ENCODE measurements at places on chromosomes 4 and X. TPM values are rescaled to one million over a fixed set of nuclear protein-coding genes. Genes with fewer than 3 reads are reported as not detected.
A peak's percentile ranks its signal among the peaks of the same experiment; 100 is the strongest.

- DNase-seq: no peak
These were observed 38.2 kb upstream of the PNPLA4 start for GRCh38 chrX:7965436-7965835.

GRCh38 chr4:98688411-98689290 lies 30.2 kb upstream of the TSPAN5 start:
- no peak for DNase-seq

DNA sequence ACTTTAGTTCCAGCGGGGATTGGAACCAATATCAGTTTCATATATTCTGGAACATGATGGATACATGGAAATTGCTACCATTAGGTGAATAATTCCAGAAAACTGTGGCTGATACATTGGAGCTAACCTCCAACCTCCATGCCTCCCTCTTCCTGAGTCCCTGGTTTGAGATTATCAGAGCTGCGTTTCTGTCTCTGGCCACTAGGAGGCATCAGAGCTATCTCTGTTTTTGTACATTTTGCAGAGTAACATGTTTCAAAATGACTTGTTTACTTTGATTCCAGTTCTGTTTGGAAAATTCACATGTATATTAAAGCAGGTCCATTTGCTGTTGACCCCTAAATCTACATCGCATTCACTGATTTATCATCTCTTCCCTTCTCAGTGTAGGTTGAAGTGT lies 2.4 kb upstream of the RAB40AL start:
- DNase-seq: no peak

DNA sequence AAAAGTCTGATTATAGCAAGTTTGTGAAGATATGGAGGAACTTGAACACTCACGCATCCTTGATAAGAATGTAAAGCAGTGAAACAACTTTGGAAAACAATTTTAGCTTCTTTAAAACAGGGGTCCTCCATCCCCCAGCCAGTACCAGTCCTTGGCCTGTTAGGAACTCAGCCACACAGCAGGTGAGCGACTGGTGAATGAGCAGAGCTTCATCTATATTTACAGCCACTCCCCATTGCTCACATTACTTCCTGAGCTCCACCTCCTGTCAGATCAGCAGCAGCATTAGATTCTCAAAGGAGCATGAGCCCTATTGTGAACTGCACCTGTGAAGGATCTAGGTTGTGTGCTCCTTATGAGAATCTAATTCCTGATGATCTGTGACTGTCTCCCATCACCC lies 530.3 kb upstream of the PRKX start:
- DNase-seq: no peak

- DNase-seq: no peak
These were observed 496.3 kb upstream of the HTR2C start for GRCh38 chrX:114087543-114087942.

DNA sequence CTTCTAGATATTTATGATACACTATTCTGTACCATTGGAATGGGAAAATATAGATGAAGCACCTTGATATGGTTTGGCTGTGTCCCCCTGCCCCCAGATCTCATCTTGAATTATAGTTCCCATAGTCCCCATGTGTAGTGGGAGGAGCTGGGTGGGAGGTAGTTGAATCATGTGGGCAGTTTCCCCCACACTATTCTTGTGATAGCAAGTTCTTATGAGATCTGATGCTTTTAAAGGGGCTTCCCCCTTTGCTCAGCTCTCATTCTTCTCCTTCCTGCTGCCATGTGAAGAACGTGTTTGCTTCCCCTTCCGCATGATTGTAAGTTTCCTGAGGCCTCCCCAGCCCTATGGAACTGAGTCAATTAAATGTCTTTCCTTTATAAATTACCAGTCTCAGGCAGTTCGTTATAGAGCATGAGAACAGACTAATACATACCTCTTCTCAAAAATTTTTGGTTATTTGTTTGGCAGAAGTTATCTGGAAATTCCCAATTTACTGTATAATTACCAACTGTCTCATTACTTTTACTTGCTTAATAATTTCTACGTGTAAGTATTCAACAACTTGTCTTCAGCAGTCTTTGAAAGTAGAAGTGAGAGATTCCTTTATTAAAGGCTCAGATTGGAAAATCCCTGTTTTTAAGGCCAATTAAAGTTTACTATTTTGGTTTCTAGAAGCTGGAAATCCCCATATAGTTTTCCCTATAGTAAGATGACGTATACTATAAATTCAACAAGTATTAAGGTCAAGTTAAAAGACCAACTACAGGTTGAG lies 152.7 kb downstream of the RNF150 start:
- no peak for DNase-seq

CC2D2A gene
- polyA plus RNA-seq: 17.2 TPM

- DNase-seq: peak; percentile 96
These were observed at the start of the genes GSTCD and INTS12 for GRCh38 chr4:105708181-105709080. Gene GSTCD, plus strand, starts transcription at chr4:105708784. Its CDS starts 8,830 bp downstream, at chr4:105717614. Gene INTS12, minus strand, starts transcription at chr4:105708689. Its CDS starts 8,684 bp downstream, at chr4:105700005.

GRCh38 chr4:40190465-40190864 lies 6.4 kb upstream of the RHOH start:
- no peak for DNase-seq

BMP3 gene
- 0.69 TPM for polyA plus RNA-seq

CT83 gene
- polyA plus RNA-seq: not detected

TMSB15C gene
- 4.2 TPM for polyA plus RNA-seq

TMEM192 gene
- 12.4 TPM for polyA plus RNA-seq

DNA sequence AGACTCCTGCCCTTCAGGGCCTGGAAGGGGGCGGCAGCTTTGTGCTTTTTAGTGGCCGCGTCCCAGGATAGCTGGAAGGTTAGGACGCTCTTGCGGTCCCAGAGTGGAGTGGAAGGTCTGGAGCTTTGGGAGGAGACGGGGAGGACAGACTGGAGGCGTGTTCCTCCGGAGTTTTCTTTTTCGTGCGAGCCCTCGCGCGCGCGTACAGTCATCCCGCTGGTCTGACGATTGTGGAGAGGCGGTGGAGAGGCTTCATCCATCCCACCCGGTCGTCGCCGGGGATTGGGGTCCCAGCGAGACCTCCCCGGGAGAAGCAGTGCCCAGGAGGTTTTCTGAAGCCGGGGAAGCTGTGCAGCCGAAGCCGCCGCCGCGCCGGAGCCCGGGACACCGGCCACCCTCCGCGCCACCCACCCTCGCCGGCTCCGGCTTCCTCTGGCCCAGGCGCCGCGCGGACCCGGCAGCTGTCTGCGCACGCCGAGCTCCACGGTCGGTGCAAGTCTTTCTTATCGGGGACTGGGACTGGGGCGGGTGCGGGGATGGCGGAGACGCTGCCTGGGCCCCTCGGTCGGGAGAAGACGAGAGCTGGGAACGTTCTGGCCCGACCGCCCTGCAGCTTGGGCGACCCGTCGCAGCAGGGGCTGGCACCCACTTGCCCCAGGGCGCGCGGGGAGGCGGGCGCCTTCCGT lies at the start of gene EDNRA:
Gene EDNRA (plus strand): TSS at position 207 of the 686 bp plus-strand sequence. CDS start 4,585 bp downstream, outside the sequence.
- peak; percentile 23 for DNase-seq

CT47B1 gene
- polyA plus RNA-seq: not detected

DNA sequence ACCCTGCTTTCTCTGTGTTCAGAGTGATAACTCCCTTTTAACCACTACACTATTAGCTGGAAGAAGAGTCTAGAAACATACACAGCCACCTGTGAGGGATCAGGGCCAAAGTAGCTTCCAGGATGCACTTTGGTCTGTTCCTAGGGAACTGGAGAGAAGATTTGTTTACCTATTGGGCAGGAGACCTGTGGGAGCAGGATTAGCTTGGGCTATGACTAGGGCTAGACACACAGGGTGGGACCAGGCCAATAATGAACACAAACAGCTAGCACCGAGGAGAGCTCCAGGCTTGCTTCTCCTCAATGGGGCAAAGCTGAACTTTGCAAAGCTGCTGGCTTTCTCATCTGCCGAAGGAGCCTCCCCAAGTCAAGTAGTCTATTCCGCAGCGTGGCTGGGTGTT lies 24.4 kb upstream of the MAP7D3 start:
- DNase-seq: no peak

GRCh38 chr4:47235721-47236120 lies 204.4 kb downstream of the GABRB1 start:
- DNase-seq: no peak

PDLIM5 gene
- 121 TPM for polyA plus RNA-seq

GRCh38 chr4:38529189-38530115 lies 134.5 kb upstream of the KLF3 start:
- DNase-seq: no peak

NR3C2 gene
- polyA plus RNA-seq: 15.1 TPM

DNA sequence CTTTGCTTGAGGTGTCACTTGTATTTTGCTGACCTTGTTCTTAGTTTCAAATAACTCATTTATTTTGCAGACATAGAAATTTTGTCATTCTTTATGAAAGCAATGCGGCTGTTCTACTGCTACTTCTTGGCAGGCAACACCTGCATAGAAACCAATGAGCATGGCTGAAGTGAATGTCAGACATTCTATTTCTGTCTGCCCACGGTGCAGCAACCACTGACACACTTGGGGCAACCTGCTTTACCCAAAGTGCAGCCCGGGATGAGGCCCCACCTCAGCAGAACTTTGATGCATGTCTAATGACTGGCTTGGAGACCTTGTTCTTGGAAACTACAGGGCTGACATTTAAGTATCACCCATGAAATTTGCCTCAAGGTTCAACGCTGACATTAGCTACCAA lies 93.6 kb downstream of the RBM47 start:
- DNase-seq: no peak

DNA sequence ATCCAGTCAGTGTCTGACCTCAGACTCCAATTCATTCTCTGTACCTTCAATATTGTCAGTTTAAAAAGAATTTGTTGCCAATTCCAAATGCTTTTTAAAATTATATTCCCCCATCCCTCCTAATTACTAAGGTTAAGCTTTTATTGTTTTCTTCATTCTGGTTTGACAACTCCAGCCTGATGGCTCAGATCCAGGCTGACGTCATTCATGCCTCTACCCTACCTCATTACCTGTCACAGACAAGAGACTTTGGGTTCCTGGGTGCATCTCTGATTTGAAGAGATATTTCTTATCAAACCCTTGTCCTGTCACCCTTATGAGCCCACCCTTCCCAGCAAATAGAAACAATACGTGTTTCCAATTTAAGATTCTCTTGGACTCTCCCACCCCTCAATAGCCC lies 300.2 kb upstream of the CLNK start:
- DNase-seq: no peak

DNA sequence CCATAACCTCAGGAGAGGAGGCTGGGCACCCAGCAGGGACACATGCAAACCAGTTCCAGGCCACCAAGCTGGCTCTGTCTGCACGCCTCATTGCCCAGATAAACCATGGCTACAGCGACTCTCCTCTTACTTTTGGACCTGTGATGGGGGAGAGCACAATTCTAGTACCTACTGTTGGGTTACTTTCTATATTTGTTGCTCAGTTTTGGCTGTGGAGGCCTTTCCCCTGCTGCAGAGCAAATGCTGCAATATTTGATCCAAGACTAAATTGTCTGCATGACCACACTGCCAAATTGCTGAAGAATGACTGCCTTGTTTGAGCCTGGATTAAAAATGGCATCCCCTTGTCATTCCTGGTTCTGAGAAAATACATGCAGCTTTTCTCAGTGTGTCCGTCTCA lies 253.5 kb downstream of the ARHGAP10 start:
- DNase-seq: no peak

- no peak for DNase-seq
These were observed 1.8 kb downstream of the AVPR2 start for GRCh38 chrX:153906126-153906917.

DNA sequence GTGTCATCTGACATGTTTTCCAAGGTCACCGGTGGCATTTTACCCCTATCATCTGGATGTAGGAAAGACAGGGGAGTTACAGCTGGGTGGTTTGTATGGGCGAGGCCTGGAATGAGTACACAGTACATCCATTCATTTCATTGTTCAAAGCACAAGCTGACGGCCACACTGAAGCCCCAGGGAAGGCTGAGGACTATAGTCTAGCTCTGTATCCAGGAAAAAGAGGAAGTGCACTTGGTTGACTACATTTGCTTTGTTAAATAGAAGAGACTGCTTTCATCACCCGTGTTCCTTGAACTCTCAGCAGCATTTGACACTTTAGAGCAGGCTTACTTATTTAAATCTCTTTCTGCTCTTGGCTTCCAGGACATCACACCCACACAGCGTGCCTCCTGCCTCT lies 1041.0 kb upstream of the TENM3 start:
- no peak for DNase-seq

GRCh38 chrX:3651277-3651676 lies 62.2 kb downstream of the PRKX start:
- peak; percentile 26 for DNase-seq

DNA sequence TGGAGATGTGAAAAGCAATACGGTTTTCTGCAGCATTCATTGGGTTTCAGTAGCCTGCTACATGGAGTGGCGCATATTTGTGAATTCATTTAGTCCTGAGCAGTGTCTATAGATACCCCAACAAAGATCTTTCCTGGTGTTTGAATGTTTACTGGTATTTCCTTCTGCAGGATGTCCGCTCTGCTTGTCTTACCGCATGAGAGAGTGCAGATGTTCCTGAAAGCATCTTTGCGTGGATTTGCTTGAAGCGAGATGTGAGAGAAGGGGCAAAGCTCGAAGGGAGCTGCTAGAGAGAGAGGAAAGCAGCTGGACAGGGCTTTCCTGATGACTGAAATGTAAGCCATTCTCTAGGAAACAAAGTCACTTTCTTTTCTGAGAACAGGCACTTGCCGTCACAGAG lies 40.9 kb upstream of the GYPA start:
- DNase-seq: no peak

DNA sequence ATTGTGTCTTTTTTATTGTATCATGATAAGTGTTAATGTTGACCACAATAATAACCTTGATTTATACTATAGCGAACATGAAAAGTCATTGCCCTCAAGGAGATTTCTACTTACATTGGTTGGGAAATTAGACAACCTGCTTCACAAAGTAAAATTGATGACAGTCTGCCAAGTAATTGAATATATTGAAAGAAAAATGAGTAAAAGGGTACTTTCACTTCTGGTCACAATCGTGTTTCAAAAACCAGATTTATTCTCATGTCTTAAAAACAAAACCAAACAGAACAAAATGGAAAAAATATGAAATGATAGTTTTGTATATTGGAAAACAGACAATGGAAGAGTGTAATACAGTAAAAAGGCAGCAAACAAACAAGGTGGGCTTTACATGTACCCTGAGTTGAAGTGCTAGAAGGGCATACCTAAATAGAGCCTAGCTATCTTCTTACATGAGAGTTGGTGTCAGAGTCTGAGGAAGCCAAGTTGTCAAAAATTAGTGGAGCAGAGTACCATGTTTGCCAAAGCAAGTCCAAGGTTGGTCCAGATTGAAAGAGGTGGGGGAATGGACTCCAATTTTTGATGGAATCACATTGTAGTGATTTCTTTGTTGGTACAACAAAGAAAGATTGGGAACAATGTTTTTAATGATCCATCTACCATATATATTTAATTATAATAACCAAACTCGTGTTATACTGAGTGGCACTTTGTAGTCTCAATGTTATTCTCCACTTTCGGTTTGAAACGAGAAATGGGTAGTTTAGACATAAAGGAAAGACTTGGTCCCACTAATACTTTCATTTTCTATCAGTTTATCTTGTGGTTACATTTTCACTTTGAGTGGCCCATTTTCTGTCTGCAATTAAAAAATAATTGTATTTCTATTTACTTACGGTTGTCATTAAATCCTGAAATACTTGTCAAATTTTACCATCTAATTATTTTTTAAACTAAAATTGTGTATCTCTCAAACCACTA lies 775.6 kb downstream of the STIM2 start:
- DNase-seq: no peak

DNA sequence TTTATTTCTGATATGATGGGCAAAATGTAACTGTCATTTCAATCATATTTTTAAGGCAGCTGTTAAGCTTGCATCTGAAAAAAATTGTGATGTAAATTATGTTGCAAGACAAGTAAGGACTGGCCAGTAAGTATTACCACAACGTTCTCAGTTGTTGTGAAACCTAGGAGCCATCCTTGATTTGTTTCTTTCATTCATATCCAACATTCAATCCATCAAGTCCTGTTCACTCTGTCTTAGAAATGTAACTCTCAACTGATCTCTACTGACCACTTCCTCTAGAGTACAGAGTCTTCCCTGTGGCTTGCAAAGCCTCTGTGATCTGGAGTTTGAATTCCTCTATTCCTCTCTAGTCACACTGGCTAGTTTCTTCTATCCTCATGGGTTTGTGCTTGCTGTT lies 161.4 kb upstream of the MAD2L1 start:
- no peak for DNase-seq
